WTC11 (cell line): ENCODE measurements at places on chromosomes 3 and 15. TPM values are rescaled to one million over a fixed set of nuclear protein-coding genes. Genes with fewer than 3 reads are reported as not detected.

GRCh38 chr3:148082506-148083280 lies 615.0 kb upstream of the AGTR1 start:
- DNase-seq, result no peak

DNA sequence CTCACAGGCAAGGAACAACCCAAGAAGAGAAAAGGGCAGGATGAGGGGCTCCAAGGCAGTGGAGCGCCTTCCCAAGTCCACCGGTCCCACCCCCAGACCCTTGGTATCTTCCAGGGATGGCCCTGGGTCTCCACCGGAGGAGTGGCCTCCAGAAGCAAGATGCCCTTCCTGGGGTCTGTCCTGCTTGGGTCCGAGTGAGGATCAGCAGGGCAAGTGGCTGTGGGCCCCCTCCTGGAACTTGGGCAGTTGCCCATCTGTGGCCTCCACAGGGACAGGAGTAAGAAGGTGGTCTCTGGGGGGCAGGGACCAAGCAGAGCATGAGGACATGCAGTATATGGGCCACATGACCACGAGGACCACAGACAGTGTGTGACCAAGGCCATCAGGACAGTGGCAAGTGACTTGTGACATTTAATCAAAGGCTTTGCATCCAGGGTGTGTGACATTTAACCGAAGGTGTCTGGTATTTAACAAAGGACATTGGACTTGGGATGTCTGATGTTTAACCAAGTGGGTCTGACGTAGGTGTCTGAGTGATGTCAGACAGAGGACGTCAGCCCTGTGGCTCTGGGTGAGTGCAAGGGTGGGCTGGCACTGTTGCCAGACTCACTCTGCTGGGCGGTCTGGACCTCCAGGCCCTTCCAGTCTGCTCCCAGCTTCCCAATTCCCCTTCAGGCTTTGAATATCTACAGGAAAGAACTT lies 34.7 kb downstream of the SCN5A start:
- DNase-seq, result no peak

GRCh38 chr15:90264671-90265070 lies 801 bp upstream of the NGRN start:
- no peak for DNase-seq

GRCh38 chr15:70535955-70536338 lies 227.4 kb downstream of the UACA start:
- DNase-seq, result no peak

DNA sequence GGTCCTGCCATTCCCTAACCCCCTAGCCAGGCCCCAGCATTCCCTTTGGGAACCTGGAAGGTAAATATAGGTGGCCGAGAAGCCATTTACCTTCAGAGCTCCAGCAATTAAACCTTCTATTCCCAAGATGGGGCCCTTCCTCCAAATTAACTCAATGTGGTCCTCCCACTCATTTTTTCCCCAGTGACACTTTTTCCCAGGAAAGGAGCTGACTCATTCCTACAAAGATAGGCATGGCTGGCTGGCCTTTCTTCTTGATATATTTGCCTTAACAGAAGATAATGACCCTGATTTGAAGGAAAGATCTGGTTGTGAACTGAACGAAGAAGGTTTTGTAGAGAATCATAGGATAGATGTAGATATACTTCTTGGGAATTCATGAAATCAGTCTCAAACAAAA lies 279.0 kb upstream of the VEPH1 start:
- no peak for DNase-seq

DNA sequence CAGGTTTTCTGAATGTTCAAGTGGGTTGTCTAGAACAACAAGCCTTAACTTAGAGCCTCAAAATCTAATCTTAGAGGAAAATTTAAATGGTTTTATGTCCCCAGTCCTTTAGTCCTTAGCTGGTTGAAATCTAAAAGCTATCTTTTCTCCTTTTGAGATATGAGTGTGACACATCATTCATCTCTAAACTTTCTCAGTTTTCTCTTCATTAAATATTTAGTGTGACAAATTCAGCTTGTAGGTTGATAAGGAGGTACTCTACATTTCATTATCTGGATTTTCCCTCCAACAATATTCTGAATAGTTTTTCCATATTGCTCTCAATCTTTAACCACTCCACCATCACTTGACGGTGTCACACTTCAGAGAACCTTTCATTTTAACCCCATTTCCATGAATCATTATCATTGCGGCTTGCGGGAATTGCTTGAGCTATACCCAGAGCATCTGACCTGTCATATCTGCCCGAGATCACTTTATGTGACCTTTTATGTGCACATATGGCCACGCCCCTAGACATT lies 16.1 kb upstream of the ATP8B4 start:
- DNase-seq, result no peak

- DNase-seq, result no peak
Measured at GRCh38 chr3:165343185-165343584, 147.0 kb upstream of the SLITRK3 start.

DNA sequence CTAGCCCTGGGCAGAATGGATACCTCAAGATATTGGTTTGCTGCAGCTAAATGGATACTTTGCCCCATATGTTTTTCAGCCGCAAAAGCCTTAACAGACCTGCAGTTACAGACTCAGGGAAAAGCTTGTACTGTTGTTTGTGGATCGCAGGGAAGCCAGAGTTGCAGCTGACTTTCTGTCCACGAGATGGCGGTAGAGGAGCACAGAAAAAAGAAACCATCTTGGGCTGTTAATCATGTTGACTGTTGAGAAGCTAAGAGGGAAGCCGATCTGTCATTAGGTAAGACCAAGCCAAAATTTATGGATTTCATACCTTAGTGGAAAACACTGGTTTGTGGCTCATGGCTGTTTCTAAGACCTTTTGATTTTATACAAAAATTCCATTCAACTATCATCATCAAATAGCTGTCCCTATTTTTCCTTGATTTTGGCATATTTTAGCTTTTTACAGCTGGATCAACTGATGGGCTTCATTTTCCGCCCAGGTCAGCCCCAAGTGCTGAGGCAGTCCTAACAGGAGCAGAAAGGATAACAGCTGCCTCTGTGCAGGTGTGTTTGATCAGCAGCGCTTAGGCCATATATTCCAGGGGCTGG lies 205.7 kb upstream of the ZPLD1 start:
- peak; percentile 80 for DNase-seq

- DNase-seq, result peak; percentile 44
Measured at GRCh38 chr15:82043130-82043673, 2.6 kb downstream of the MEX3B start.

GRCh38 chr3:161107311-161107710 lies 2.2 kb upstream of the B3GALNT1 start:
- DNase-seq, result no peak

DNA sequence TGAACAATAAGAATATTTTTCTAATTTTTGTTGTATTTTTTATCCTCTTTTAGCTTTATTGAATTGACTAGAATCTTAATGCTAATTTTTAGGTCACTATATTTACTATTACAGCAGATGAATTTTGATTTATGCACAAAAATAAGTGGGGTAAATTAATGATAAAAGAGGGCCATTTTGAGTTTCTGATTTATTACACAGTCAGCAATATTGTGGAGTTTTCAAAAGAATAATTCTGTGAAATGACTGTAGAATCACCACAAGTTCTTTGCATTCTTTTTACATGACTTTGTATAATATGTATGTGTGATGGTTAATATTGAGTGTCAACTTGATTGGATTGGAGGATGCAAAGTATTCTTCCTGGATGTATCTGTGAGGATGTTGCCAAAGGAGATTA lies 812.4 kb upstream of the DPPA4 start:
- DNase-seq, result no peak

GRCh38 chr3:106534206-106534605 lies 665.4 kb upstream of the CBLB start:
- no peak for DNase-seq

- no peak for DNase-seq
Measured at GRCh38 chr15:49987198-49987785, 131.7 kb downstream of the ATP8B4 start.

DNA sequence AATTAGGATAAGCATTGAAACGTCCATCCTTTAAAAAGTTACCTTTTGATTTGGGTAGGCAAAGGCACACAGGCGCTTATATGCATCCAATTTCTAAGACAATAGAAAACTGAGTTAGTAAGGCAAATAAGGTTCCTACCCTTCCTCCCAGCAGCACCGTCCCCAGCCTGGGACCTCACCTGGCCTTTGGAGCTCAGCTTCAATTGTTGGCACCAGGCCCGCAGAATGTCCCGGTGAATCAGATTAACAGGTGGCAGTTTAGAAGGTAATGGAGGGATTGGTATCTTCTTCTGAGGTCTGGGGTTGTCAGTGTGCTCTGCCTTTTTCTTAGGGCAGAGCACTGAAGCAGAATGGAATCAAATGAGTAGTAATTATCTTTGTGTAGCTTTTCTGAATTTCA lies 5.7 kb downstream of the DPPA4 start:
- DNase-seq, result no peak

- DNase-seq, result no peak
Measured at GRCh38 chr3:38317192-38317759, 29.3 kb upstream of the XYLB start.

DNA sequence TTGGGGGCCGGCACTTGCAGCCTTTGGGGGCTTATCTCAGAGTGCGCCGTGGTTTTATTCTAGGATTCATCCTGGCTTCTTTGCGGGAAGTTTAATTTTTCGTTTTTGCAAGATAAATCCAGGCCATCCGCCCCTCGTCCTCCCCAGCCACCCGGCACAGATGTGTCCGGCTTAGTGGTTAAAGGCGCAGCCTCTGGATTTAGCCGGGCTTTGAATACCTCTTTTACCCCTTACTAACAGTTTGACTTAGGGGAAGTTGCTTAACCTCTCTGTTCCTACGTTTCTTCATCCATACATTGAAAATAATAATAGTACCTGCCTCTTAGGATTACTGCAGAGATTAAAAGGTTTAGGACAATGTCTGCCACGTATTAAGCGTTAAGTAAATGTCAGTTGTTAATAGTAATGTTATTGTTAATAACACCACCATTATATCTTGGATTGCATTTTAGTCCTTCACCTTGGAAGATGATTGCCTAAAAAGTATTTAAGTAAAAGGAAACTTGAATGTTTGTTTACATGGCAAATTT lies 714 bp downstream of the ECT2 start:
- no peak for DNase-seq

CATSPER2 gene
- 2.5 to 3.2 TPM (median 2.5 TPM) in 3 replicates for total RNA-seq

PLEKHO2 gene
- total RNA-seq, result 21.6 to 22.1 TPM (median 21.9 TPM) in 3 replicates

CHDH gene
- total RNA-seq, result 9.5 to 11.7 TPM (median 10.6 TPM) in 3 replicates

GPR62 gene
- 0.24 to 0.55 TPM (median 0.46 TPM) in 3 replicates for total RNA-seq

SEMA6D gene
- total RNA-seq, result 0.98 to 2.6 TPM (median 2.0 TPM) in 3 replicates
